T-cell (primary cell): ENCODE measurements at places on chromosomes 4 and X.

DNA sequence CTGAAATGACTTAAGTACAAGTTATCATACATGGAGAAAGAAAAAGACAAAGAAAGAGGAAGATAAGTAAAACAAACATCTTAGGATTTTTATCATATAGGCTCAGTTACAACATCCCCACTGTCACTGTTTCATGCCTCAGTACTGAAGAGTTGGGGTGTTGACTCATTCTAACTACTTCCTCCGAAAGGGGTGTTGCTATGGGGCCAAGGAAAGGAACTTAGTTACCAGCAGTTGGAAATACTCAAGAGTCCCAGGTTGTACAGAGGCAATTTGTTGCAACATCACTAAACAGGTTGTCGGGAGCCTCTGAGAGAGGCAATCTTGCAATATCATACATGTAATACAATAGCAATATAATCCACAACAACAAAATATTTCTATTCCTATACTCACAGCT, 1264.7 kb downstream of the PCDH7 start:
- DNase-seq = no peak

DNA sequence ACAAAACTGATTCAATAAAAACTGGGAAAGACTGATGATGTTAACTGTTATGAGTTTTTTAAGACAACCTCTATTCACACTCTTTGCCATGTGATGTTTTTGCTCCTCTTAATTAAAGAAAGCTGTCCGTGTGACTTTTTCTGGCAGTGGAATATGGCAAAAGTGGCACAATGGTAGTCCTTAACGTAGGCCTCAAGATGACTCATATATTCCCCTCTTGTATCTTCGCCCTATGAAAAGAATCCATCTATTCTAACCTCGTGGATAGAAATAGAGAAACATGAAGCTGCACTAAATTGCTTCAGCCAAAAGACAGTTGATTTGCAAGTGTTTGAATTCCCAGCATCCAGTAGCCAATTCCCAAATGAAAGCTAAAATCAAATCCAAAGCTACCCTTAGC, 603.8 kb upstream of the PCDH7 start:
- no peak for DNase-seq

DNA sequence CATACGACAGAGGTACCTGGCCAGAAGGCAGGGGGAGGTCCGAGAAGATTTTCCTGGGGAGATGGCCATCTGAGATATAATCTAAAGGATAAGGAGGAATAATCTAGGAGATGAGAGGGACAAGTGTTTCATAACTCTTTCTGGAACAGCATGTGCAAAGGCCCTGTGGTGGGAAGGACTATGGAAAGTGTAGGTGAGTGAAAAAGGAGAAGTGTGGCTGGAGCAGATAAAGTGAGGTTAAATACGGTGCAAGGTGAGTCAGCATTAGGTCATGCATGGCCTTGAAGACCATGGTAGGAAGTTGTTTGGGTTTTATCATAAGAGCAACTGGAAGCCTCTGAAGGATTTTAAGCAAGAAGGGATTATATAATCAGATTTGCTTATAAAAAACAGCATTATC, 34.6 kb upstream of the MTM1 start:
- DNase-seq = no peak

DNA sequence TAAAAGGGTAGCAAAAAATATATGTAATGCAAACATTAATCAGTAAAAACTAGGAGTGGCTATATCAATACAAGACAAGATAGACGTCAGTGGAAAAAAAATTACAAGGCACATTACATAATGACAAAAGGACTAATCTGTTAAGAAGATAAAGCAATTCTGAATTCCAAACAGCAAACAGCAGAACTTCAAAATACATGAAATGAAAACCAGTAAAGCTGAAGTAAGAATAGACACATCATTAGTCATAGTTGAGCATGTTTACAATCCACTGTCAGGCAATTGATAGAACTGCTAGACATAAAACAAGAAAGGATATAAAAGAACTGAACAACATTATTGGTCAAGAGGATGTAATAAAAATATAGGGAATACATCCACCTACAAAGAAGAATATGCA, 12.2 kb downstream of the SULT1B1 start:
- DNase-seq = no peak

GRCh38 chrX:45230410-45230809, 29.7 kb upstream of the DIPK2B start:
- DNase-seq = no peak

DNA sequence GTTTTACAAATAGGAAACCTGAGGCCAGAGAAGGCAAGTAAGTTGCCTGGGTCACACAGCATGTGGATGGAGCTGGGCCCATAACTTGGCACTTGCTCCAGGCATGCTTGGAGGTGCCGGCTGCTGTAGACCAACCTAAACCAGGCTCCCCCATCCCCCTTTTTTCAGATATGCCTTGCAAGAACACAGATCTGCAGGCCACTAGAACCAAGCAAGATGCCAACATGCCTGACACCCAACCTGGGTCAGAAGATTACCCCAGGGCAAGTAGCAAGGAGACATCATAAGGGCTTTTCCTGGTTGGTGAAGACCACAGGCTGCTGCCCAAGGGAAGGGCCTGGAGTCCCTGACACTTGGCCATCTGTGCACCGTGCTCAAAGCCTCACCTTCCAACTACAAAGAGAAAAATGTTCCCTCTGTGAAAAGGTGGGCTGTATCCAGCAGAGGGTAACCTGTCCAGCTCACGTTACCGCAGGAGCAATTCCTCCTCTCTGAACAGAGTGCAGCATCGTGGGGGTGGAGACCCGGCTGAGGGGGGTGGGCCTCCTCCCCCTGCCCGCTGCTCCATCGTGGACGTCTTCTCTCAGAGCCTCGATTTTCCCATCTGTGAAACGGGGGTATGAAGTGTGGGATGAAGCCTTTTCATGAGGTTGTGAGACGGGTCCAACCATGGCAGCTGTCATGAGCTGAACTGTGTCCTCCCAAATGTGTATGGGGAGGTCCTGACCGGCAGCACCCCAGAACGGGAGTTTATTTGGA, 23.0 kb downstream of the HMX1 start:
- DNase-seq = no peak

DNA sequence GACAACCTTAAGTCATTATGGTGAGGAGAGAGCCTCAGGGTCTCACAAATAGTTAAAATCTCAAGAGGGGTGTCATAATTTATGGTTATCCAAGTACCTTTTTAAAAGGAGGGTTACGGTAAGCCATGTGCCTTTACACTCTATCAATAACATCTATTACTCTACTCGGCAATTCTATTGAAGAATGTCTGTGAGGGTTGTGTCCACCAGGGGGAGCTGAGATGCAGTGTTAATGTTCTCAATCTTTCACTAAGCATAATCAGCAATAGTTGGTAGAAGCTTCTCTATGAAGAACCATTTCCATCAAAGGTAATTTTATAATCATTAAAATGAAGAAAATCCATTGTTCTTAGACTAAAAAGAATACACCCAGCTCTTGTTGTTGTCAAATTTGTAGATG, 457.4 kb downstream of the CENPC start:
- peak; percentile 2 for DNase-seq

DNA sequence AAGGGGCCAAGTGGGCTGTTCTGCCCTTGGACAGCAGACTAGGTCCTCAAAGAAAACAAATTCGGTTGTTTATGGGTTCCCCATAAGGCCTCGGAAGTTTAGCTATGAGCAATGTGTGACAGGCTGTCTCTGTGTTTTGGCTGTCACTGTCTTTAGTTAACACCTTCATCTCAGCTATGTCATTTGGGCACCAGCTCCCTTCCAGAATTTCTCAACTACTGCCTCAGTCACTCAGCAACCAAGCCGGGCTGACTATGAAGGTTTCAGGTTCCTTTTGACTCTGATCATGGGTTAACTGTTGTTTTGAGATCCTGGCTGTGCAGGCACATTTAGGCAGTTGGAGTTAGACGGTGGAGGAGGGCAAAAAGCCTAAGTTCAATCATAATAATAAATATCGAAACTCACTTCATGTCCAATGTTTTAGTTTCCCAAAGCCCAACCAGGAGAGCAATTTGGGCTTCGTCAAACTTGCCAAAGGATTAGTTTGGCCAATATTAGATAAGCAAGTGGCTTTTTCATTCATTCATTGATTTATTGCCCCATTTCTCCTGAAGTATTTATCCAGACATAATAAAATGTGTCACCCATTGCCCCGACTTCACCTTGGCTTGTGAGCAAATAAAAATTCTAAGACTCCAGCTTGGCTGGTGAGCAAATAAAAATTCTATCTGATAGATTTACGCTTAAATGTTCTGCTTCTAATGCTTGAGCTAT, 9.1 kb upstream of the PAGE1 start:
- no peak for DNase-seq

DNA sequence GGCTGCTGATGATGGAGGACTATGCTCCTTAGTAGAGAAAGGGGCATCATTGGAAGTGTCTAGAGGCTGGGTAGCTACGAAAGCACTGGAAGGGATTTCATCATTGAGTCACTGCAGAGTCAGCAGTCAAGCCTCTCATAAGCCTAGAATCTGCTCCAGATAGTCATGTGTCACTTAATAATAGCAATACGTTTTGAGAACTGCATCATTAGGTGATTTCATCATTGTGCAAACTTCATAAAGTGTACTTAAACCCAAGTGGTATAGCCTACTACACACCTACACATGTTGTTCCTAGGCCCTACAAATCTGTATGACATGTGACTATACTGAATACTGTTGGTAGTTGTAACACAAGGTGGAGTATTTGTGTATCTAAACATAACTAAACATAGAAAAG, 165.6 kb downstream of the PTTG2 start:
- DNase-seq = no peak

- no peak for DNase-seq
Observed at GRCh38 chr4:10877076-10877475, 192.5 kb upstream of the CLNK start.

- DNase-seq = no peak
Observed at GRCh38 chrX:7252013-7252610, 104.2 kb upstream of the PUDP start.

DNA sequence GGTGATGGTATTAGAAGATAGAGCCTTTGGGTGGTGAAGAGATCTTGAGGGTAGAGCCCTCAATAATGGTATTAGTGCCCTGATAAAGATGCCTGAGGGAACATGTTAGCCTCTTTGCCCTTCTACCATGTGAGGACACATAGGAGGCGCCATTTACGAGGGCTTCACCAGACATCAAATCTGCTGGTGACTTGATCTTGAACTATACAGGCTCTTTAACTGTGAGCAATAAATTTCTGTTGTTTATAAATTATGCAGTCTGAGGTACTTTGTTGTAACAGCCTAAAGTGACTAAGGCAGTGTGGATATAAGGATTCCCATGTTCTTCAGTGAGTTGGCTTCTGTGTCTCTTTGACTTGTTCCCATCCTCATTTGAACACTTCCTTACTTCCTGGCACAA, 11.8 kb downstream of the MOB1B start:
- no peak for DNase-seq

- no peak for DNase-seq
Observed at GRCh38 chrX:119235051-119235511, 1.0 kb upstream of the PGRMC1 start.

DNA sequence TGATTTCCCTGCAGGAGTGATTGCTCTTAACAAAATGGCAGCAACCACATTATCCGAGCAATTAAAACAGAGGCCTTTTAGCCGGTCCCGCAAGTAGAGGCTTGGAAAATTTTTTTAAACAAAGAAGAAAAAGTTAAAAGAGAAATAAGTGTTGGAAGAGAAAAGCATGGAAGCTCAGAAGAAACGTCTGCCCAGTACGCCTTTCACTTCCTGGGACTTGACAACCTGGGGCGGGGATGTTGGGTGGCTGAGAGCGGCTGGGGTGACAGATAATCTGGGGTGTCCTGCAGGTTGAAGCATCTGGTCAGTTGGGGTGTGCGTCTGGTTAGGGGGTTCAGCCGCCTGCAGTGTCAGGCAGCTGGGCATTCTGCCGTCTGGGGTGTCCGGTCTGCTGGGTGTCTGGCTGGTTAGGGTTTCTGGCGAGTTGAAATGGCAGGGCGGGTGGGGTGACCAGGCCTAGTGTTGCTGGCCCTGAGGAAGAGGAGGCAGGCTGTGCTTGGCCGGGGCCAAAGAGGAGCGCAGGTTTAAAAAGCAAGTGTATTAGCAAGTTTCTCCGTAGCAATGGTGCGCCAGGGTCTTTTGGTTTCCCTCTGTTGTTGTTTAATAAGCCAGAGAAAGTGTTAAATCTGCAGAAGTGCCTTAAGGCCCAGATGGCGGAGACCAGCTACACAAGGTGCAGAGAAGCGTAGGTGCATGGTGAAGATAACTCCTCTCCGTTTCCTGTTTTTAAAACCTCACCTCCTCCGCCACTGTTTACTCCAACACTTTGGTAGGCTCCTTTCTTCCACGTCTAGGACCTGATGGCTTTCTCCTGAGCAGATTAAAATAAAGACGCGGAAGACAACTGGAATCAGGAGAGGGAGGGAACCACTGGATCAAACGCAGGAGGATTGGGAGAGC, 5.6 kb downstream of the HAND2 start:
- no peak for DNase-seq

- DNase-seq = no peak
Observed at GRCh38 chr4:75598390-75598789, 31.9 kb downstream of the CDKL2 start.
